ENCODE measurements at places on chromosomes 1 and 21.

DNA sequence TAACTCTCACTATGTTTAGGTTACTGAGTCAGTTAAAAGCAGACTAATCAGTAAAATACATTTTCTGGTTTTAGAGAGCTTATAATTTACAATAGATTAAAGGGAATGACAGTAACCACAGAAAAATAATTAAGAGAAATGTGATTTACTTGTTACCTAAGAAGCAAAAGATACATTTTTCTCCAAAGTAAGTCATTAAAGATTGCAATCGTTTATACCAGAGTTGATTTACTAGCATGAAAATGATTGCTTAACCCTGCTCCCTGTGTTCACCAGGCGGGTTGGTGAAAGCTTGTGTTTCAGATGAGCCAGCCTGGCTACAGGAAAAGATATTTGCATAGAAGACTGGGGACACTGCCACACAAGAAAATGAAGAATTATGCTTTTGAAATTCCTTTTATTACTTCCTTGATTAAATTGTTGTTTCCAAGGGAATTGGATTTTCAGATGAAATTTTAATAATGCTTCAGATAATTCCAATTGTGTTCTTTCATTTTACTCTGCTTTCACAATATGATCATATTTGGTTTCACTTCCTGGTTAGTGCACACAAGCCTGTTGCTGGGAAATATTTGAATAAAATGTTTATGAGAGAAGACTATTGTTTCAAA, 27.9 kb downstream of the LRRC8B start:
- DNase-seq: peak; percentile 95

DNA sequence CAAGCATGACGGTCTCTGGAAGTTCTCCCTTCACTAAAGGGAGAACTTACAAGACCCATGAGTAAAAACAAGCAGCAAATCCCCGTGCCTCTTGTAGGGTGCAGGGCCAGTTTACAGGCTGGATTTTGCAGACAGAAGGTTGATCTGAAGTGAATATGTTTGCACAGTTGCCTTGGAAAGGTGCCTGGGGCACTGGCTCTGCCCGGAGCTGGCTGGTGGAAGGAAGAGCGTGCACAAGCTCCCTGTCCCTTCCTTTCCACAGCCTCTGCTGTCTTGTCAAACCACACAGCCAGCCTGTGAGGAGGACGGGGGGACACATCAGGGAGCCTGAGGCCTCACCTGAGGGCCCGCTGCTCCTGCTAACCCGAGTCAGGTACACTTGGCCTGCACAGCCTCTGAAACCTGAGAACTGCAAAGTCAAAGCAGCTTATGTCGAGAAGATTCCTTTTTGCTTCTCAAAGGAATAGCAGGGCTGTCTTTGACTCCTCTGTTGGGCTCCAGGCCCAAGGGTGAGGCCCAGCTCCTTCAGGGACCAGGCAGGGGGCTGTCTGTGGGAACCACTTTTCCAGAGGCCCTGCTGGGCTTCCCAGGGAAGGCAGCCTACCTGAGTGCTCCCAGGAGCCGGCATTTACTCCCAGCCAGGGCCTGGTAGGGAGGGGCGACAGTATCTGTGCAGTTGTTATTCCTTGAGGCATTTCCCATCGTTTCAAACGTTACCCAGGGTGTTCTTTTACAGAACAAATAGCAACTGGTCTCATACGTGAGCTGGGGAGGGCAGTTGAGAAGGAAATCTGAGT, 251.5 kb downstream of the SIPA1L2 start:
- peak; percentile 27 for DNase-seq

DNA sequence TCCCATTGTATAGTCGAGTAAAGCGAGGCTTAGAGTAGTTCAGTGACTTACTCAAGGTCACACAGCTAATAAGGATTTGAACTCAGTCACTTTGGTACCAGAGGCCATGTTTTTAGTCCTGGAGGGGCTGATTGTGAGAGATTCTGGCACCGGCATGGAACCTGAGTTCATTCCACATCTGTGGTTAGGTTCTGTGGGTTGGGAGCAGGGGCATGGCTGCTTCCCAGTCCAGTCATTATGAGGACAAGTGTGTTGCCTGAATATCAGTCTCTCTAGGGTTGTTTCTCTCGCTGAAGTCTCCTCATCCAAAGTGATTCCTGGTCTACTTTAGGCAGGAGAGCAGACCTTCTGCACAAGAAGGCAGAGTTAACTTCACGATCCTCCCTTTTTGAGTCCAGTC, 90.6 kb downstream of the C1orf94 start:
- DNase-seq: no peak

DNA sequence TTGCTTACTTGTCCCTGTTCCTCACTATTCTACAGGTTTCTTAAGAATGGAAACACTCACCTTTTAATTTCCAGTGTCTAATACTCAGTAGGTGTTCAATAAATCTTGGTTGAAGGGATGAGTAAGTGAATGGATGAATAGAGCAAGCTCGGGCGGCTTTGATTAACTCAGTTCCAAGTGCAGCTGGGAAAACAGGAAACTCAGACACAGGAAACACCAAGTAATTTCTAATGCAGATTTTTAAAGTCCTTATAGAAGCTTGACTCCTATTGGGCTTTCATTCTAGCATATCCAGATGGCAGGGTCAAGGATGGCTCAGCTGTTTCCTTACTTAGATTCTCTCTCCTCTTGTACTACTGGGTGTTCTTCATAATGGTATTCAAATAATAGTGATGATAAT, 14.0 kb downstream of the CAMK1G start:
- no peak for DNase-seq

DNA sequence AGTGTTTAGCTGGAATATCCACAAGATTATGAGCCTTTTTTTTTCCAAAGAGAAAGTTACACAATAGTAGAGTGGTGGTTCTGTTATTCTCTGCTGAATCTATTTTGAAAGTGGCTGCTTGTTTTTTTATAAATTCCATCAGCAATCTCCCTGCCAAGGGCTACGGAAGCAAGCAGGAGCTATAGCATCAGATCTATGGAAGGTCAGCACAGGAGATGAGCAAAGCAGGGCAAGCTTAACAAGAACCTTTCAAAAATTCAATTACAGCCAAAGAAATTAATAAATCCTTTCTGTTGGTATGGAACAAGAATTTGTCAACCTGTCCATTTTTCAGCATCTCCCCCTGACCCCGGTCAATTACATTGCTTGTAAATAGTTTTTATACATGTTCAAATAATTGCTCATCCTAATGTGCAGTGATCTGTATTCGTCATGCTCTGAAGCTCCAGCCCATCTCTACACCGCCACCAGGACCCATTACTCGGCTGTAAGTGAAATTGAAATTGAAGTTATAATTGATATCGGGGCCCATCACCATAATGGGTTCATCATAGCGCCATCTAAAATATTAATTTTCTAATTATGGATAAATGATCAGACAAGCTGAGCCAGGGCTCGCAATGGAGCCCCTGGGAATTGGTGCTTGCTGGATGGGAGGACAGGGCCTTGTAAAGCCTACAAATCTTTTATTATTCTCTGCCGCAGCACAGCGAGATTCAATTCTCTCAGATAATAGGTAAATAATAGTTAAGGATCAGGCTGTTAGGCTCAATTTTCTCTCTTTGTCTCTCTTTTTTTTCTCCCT, 215.1 kb downstream of the ATG4C start:
- DNase-seq: no peak
